ENCODE measurements at places on chromosomes 12 and 14.

GRCh38 chr12:122963941-122964265 lies 2.4 kb downstream of the ABCB9 start:
- DNase-seq = no peak

GRCh38 chr12:5562581-5562980 lies 130.7 kb downstream of the NTF3 start:
- DNase-seq = no peak

- no peak for DNase-seq
Observed at GRCh38 chr12:87981495-87981894, 47.7 kb downstream of the C12orf50 start.

DNA sequence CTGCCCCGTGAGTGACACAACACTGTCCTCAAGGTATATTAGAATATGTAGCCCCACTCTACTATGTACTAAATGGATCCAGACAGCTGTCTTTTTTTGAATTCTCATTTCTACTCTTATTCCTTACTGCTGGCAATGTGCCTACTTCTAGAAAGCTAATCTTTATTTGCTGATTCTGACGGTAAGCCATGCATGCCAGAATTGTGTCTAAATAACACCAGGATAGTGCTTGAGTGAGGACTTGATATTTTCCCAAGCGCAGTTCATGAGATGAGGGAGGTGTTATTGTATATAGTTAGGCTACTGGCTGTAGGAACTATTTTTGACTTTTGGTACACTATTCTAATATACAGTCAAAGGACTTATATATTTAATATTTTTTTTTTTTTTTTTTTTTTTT lies 316.2 kb upstream of the NAV3 start:
- DNase-seq = no peak

- DNase-seq = peak; percentile 46
Observed at GRCh38 chr14:104800015-104800770, 708 bp upstream of the ZBTB42 start.

DNA sequence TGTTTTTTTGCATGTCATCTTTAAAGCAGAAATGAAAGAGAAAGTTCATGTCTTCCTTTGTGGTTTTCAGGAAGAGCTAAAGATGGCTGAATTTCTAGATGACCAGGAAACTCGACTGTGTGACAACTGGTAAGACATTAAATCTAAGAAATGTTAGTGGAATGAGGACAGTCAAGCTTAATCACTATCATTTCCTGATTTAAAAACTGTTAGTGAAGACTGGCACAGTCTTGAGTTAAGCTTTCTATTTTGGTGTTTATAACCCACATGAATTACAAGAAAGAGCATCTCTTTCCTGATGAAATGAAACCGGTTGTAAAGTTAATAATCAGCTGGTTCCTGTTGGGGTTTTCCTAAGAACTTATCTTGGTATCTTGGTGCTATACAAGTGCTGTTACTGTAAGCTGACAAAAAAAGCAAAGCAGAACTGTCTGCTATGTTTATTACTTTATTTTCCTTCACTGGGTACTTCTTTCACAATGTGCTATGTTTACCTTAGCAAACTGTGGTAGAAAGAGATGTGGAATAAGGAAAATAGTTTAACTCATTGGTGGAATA lies 5.2 kb downstream of the TRAFD1 start:
- DNase-seq = peak; percentile 84

DNA sequence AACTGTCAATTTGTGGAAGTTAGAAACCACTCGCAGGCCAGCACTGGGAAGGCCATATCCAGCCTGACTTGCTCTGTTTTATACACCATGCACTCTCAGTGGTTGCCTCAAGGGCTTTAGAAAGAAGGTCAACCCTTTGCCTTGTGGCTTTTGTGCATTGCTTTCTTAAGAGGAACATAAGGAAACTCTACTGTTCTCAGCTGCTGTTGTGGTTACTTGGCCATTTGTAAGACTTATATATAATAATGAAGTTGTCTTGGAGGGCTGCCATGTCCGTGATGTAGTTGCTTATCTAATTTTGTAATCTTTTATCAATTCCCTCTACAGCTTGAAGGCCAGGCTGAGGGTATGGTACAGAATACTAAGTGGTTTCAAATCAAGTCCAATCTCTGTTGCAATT lies 637.8 kb downstream of the DIO2 start:
- DNase-seq = no peak

DNA sequence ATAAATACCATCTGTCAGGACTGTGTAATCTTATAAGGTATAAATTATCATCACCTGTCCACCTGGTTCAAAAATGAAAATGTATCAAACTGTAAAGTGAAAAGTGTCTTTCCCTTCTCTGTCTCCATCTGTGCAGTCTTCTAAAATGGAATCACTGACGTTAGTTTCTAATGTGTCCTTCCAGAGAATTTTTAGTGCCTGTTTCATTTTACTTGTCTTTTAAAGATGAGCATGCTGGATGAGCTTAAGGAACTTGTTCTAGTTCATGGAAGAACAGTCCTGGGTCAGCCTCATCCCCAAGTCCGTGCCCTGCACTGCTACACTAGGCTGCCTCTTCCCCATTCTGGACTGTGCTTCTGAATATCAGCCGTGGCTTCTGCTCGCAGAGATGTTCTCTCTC lies 5.4 kb upstream of the NT5DC3 start:
- no peak for DNase-seq

DNA sequence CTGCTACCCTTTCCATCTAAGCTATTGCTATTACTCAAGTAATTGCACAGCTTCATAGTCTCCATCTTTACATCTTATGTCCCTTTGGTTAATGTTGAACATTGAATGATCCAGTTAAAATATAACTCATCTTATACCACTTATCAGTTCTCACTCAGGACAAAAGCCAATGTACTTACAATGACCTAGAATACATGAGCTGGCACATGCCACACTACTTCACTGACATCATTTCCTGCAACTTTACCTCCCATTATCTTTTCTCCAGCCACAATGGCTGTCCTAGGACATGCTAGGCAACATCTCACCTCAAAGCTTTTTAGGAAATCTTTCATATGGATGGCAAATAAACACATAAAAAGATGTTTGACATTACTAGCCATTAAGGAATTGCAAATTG lies 309.2 kb downstream of the FOXG1 start:
- no peak for DNase-seq

DNA sequence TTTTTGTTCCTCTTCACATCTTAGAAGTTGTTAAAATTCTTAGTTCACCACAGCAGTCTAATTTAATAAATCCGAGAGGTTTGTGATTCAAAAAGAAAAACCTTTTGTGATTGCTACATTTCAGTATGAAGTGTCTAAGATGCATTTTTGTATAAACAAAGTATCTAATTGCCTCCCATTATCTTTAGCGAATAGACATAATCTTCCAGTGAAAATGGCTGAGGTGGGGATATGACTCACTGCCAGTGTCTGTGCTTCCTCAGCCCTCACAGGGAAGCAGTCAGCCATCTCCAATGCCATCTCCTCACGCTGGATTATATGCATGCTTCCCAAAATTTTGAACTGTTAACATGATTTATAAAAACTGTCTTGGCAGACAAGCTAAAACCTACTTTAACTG lies 7.6 kb downstream of the GCH1 start:
- no peak for DNase-seq

DNA sequence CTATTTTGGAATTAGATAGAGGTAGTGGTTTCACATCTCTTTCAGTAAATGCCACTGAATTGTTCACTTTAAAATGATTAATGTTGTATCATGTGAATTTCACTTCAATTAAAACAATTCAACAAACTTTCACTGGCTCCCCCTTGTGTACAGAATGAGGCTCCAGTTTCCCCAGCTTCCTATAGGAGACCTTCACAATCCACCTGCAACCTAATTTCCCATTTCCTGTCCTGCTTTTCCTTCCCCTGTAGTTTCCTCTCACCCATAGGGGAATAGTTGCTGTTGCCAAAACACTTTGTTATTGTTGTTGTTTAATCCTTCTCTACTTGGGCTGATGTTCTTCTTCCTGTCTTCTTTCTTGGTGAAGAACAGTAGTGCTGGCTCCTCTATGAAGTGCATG lies 59.8 kb downstream of the NPAS3 start:
- DNase-seq = no peak

GRCh38 chr14:49447540-49448107 lies 138.6 kb downstream of the RPS29 start:
- no peak for DNase-seq

DNA sequence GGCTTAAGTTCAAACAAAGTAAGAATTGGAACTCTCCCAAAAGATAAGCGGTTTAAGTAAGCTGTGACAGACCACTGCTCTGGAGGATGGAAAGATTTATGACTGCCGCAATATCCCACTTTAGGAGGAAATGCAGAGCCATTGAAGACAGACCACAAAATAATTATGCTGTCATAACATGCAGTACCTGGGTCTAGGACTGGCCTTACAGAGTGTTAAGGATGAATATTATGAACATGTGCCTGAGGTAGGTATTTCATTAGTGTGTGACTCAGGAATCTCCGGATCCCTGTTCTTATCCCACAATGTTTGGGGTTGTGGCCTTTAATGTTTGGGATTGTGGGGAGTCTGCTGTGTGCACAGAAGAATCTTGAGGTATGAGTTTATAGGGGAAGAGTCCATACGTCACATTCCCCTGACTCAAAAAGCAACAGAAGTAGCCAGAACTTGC lies 114.9 kb downstream of the SAMD4A start:
- no peak for DNase-seq

DNA sequence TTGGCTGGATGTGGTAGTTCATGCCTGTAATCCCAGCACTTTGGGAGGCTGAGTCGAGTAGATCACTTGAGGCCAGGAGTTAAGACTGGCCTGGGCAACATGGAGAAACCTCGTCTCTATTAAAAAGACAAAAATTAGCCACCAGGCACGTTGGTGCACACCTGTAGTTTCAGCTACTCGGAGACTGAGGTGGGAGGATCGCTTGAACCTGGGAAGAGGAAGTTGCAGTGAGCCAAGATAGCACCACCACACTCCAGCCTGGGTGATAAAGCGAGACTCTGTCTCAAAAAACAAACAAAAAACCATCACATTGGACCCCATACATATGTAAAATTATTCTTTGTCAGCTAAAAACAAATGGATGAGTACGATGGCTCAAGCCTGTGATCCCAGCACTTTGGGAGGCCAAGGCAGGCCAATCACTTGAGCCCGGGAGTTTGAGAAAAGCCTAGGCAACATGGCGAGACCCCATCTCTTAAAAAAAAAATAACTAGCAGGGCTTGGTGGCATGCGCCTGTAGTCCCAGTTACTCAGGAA lies 43.9 kb downstream of the LIMA1 start:
- DNase-seq = no peak

DNA sequence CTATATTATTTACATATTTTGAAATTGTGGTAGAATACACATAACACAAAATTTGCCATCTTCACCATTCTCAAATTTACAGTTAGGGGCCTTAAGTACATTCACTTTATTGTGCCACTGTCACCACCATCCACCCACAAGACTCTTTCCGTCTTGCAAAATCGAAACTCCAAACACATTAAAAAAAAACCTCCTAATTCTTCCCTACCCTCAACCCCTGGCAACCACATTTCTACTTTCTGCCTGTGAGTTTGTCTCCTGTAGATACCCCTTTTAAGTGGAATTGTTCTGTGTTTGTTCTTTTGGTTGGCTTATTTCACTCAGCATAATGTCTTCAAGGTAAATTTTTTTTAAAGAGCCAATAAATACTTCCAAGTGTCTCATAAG lies 31.6 kb upstream of the AMIGO2 start:
- DNase-seq = peak; percentile 71

- DNase-seq = no peak
Observed at GRCh38 chr12:93852173-93852591, 175.0 kb downstream of the CRADD start.

Data from Jurkat, Clone E6-1 (cell line).